Activated T-helper 1 cell treated with anti-CD3 and anti-CD28 coated beads, Interleukin-2, amount 50 U/mL, for 16 hours (primary cell): ENCODE measurements at places on chromosomes 13 and 19.

DNA sequence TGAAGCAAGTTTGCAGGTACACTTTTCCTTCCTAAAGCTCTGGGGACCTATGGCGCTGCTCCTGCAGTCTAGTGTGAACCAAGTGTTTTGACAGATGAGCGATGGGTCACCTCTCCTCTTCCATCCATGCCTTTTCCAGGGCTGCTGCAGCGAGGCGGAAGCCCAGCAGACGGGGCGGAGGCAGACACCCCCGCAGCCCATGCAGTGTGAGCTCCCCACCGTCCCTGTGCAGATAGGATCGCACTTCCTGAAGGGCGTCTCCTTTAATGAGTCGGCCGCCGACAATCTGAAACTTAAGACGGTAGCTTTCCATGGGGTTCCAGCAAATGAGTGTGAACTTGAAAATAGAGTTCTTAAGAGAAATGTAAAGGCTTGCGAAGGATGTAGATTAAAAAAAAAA lies 37.1 kb upstream of the GPI start:
- DNase-seq = no peak

DNA sequence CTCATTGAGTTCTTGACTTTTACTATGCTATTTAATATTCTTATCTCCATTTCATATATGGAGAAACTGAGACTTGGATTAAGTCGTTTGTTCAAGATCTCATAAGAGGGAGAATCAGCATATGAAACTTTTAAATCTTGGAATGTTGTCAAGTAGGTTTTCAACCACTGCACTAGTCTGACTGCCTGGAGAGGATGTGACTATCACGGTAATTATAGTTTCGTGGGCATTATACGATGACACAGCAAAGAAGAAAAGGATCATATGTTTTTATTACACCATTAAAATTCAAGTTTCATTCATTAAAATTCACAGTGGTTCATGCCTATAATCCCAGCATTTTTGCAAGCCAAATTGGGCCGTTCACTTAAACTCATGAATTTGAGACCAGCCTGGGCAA lies 555.2 kb downstream of the SLITRK1 start:
- DNase-seq = no peak

- DNase-seq = no peak
Observed at GRCh38 chr13:98327371-98328270, 150.6 kb upstream of the RNF113B start.

- DNase-seq = no peak
Observed at GRCh38 chr19:50214699-50215543, 11.5 kb downstream of the MYH14 start.

- no peak for DNase-seq
Observed at GRCh38 chr19:19550485-19550929, 12.4 kb downstream of the CILP2 start.

DNA sequence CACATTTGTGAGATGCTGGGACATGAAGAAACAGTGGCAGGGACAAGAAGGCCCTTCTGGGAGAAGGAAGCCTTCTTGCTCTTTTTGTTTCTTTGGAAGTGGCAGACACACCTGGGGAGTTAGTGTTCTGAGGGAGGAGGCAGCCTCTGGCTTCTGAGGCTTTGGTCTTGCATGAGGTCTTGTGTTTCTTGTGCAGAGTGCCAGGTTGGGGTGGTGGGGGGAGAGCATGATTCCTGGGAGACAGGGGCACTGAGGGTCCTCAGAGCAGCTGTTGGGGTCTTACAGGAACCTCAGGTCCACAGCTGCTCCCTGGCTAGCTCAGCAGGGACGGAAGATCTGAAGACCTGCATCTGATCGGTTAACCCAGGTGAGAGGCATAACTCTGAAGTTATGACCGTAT lies 167.5 kb upstream of the ZNF536 start:
- no peak for DNase-seq

- no peak for DNase-seq
Observed at GRCh38 chr19:13834244-13835069, 39.2 kb downstream of the ZSWIM4 start.

DNA sequence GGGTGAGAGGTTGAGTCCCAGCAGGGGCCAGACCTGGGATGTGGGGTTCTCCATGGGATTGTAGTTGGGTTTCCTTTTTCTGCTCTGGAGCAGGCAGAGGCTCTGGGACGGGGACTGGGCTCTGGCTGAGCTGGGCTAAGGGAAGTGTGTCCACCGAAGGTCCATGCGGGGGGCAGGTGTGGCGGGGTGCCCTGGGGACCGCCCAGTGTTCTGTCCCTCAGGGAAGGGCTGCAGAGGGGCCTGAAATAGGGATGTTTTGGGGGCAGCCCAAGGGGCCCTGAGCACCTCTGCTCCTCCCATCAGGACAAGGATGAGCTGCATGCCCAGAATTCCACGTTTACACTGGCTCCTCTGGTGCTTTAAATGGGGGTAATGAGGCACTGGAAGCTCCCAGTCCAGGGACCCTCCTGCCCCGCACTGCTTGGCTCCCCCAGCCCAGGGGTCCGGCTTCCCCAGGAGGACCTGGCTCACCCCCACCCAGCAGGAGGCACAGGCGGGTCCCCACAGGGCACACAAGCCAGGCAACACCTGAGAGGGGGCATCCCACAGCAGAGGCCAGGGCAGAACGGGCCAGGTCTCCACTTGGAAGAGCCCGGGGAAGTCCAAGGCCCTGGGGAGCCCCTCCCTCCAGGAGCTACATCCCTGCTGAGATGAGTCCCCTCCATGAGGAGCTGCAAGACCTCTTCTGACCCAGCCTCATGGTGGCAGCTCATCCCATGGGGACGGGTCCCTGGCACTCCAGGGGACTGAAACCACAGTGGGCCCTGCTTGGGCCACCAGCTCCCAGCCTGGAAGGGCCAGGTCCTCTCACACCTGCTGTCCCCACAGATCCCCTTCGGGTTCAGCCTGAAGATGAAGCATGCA lies 14.7 kb upstream of the ZNF14 start:
- no peak for DNase-seq
